HCEC 1CT (cell line): ENCODE measurements at places on chromosomes 1 and 21.

GRCh38 chr1:100575406-100575805 lies 37.5 kb downstream of the GPR88 start:
- no peak for DNase-seq

- peak; percentile 73 for DNase-seq
These were observed 708.8 kb downstream of the LTN1 start for GRCh38 chr21:28283641-28284490.

GRCh38 chr21:33767236-33767635 lies 124.9 kb downstream of the ITSN1 start:
- DNase-seq = no peak

DNA sequence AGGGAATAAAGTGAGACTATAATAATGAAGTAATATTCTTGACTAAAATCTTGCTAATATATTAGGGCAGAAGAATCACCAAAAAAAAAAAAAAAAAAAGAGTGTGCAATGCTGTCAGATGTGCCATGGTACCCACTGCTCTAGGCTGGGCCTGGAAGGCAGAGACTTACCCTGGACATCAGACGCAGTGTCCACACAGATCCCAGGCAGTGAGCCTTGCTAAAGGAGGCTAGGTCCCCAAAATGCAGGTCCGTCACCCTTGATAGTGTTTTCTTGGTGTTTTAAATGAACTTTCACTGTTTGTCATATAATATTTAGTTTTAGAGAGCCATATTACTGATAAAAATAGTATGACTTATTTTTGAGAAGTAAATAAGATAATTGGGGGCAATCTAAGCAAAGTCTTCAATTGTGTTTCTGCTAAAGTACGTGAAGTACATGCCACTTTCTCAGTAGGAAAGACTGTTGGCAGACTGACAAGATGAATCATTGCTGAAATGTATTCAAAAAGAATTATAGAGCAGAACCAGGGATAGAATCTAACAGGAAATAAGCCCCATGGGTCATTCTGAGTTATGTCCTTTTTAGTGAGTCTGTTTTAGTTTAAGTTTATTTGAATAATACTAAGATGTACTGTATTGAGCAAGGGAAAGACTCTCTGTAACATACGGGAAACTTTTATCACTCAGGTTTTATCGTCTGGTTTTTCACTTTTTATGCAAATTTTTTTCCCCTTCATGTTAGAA lies 74.6 kb upstream of the PDC start:
- DNase-seq = peak; percentile 96

GRCh38 chr21:35818597-35818996 lies 241.7 kb downstream of the SETD4 start:
- DNase-seq = no peak

DNA sequence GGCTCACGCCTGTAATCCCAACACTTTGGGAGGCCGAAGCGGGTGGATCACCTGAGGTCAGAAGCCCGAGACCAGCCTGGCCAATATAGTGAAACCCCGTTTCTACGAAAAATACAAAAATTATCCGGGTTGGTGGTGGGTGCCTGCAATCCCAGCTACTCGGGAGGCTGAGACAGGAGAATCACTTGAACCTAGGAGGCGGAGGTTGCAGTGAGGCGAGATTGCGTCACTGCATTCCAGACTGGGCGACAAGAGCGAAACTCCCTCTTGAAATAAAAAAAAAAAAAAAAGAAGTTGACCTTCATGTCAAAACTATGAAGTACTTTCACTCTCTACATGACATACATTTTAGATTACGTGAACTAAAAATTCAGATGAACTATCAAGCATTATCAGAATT lies 153.7 kb downstream of the COL11A1 start:
- no peak for DNase-seq

GRCh38 chr1:188365874-188366273 lies 1537.1 kb downstream of the PLA2G4A start:
- peak; percentile 23 for DNase-seq

GRCh38 chr1:157966031-157966537 lies 27.4 kb upstream of the KIRREL1 start:
- DNase-seq = peak; percentile 88

DNA sequence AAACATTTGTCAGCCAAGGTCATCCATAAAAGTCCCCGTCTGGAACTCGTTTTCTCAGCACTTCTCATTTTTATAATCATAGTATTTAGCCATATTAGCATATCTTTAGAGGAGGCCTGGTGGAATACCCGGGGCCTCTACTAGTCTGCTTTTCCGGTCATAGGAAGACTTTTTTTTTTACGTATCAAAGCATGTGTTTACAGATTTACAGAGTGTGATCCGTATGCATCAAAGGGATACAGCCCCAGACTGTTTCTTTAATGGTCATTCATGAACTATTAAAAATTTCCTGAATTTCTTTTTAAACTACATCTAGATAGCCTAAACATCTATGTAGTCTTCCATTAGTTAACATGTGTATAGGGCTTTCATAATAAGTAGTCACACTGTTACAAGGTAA lies 23.5 kb upstream of the DEGS1 start:
- DNase-seq = no peak

DNA sequence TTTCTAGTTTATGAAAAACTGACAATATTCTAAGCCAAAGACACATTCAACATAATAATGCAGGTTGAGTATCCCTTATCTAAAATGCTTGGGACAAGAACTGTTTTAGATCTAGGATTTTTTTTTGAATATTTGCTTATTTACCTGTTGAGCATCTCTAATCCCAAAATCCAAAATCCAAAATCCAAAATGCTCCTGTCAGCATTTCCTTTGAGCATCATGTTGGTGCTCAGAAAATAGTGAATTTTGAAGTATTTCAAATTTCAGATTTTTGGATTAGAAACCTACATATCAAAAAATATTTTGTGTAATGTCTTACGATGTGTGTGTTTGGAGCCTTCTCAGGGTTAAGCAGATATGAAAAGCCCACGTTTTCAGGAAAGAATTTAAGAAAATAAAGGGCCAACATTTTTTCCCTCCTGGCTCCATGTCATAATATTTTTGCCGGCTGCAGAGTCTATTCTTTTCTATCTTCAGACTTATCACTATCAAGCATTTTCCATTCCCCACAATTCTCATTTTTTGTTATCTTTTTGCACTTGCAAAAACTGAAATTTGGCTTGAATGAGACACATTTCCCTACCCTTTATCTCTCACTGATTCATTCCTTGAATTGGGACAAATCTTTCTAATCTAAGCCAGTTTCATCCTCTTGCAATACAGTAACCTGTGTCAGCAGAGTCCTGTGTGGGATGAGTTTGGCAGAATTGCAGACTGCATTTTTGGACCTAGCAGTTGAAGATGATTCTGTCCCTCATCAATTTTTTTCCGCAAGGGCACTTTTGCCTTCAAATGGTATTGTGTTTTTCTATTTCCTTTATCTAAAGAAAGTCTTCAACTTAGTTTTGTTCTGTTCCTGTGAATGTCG lies 233.9 kb downstream of the DISC1 start:
- DNase-seq = no peak

- no peak for DNase-seq
These were observed 176.3 kb upstream of the EDN2 start for GRCh38 chr1:41660570-41661427.

DNA sequence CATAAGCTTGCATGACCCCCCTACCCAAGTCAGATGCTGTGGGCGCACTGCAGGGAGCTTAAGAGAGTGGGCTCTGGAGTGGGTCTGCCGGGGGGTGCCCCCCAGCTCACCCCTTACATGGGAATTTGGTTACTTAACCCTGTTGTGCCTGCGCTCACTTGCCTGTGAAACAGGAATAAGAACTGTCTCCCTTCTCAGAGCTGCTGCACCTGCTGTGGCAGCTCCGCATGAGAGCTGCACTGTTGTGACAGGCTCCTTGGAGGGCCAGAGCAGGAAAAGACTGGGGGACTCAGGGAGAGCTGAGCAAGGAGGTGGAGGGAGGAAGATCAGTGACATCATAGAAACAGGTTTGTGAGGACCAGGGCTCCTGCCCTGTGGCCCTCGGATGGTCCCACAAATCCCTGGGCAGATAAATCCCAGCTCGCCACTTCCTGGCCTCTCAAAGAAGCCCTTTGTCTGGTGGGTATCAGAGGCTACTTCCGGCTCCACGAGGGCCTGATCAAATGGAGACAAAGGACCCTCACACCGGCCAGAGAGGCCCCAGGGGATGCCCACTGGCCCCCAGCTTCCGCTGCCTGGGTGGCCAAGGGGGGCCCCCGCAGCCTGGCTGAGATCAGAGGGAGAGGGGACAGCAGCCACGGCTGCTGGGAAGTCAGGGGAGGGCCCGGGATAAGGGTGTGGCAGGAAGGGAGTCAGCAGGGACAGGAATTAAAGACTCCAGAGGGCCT lies 28.9 kb upstream of the LAPTM5 start:
- no peak for DNase-seq

DNA sequence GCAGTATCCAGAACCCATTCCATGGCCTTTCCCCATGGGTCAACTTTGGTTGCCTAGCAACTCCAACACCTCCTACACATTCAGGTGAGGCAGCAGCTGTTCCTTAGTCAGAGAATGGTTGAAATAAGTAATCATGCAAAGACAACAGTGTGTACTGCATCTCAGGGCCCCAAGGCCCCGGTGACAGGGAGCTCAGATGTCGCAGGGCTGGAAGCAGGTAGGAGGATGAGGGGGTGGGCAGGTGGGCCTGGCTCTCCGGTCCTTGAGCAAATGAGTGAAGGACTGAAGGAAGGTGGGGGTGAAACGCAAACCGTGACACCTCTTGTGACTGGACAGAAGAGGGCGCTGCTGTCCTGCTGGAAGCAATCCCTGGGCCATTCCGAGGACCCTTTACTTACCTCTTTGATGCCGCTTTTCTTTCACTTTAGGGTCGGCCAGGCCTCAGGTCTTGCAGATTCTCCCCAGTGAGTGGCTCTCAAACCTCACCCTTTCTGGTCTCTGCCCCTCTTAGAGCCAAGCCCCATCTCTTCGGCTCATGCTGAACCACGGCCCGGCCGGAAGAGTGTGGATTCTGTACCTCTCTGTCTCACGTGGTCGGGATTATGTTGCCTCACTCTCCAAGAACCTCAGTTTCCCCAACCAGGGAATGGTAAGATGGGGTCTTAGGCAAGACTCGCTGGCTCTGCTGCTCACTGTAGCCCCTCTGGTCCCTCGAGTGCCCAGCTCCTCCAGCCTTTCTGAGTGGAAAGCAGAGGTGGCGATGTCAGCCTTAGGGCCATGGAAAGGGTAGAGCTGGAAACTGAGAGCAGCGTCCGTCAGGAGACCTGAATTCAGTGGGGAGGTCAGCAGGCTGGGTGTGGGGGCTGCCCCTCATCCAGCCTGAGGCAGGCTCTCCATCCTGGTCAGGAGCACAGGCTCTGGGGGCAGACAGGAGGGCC lies 5.6 kb upstream of the KCNA10 start:
- DNase-seq = peak; percentile 47

GRCh38 chr1:47568763-47569162 lies 130.9 kb downstream of the FOXD2 start:
- no peak for DNase-seq

DNA sequence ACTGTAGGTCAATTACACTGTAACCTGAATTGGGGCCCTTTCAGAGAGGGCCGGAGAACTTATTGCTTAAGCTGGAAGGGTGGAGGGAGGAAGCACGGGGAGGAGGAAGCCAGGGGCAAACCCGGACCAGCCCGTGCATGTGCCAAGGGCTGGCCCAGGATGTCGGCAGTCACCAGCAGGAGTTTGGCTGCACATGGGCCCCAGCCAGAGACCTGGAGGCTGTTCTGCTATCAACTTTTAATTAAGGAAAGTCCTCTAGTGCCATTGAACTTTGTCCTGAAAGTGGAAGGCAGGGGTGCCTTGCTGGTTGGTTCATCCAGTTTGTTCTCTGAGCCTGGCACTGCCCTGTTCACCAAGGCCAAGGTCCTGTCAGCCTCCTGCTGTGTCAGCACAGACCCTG lies 200.8 kb upstream of the VAMP3 start:
- DNase-seq = no peak

- DNase-seq = no peak
These were observed 81.4 kb downstream of the VAV3 start for GRCh38 chr1:107883562-107883961.

GRCh38 chr21:40837456-40837855 lies 9.5 kb downstream of the DSCAM start:
- no peak for DNase-seq

- DNase-seq = no peak
These were observed 2.3 kb downstream of the ATP1A1 start for GRCh38 chr1:116375148-116375886.

DNA sequence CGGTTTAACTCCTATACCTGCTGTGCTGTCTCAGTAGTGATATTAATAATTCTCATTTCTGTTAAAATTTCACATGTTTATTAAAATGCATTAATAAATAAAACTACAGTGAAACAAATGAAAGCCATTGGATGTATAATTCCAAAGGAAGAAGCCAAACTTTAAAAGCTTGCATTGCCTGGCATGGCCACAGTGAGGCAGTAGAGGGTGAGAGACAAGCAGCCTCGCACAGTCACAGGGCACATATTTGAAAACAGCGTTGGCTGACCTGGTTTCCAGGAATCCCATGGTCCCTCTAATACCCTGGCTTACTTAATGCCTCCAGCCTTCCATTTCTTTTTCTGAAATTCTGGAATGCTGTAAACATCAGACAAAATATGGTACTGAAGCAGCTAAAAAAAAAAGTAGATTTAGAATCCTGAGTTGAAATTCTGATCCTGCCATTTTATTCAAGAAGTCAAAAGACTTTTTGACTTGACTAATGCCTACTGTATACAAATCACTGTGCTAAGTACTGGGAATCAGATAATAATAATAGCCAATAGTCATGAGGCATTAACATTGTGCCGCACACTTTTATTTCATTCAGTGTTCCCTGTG lies 6.7 kb upstream of the RNASEL start:
- peak; percentile 59 for DNase-seq

DNA sequence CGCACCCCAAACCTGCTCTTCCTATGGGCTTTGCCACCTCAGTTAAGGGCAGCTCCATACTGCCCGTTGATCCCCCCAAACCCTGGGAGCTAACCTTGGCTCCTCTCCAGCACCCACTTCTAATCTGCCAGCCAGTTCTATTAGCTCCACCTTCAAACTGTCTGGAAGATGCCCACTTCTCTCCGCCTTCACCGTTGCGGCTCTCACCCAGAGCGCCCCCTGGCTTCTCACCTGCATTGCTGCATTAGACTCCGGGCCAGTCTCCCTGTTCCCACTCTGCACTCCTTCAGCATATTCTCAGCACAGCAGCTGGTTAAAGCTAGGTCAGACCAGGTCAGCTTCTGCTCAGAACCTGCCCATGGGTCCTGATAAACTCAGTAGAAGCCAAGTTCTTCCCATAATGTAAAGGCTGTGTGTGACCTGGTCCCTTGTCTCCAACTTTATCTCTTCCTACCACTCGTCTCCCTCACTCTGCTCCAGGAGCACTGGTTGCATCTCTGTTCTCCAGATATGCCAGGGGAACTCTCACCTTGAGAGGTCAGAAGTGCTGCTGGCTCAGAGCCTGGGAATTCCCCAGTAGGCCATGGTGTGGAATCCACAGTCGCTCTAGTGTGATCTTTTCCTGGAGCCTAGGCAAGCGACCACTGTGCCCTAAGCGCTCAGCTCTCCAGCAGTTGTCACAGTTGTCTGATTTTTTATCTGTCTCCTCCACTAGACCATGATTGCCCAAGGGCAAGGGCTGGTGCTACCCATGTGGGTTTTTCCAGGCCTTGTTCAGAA lies 150.3 kb downstream of the HMGB4 start:
- peak; percentile 32 for DNase-seq

- no peak for DNase-seq
These were observed 21.3 kb upstream of the RUNX3 start for GRCh38 chr1:24951337-24951736.
